Muscle of back (tissue), 13 donors: ENCODE measurements at places on chromosomes 3 and 15.

- no peak for DNase-seq
These were observed 84.5 kb downstream of the LRRK1 start for GRCh38 chr15:101003706-101004105.

GRCh38 chr3:85182975-85183752 lies 224.4 kb downstream of the CADM2 start:
- DNase-seq, result no peak

DNA sequence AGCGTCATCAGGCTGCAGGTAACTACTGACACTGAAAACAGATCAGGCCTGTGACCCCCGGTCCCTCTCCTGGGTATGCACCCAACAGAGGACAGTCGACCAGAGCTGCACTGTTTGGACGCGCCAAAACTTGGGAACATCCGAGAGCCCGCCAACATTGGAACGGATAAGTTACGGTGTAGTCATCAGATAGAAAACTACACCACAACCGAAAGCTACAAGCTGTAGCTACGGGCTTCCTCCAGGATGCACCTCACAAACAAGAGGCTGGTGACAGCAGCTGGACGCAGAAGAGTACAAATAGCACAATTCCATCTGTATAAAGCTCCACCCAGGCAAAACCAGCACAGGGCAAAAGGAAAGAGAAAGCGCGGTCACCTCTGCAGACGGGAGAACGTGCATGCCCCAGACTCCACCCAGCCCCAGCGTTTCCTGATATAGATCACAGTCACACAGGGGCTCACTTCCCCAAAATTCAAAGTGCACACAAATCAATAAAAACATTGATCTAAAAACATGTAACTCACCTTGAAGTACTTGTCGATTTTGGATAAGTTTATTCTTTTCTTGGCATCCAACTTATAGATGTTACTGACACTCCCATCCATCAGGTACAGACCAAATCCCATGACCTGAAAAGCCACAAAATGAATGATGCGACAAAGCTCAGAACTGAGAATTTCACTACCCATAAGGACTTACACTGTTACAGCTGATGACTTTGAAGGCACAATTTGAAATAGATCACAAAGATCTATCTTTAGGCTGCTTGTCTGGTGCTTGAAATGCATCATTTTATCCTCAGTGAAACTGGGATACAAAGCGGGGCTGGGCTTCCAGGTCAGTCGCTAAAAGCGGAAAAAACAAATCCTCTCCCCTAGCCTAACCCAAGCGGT lies 43.3 kb downstream of the CYFIP1 start:
- no peak for DNase-seq

- no peak for DNase-seq
These were observed 24.7 kb downstream of the MINDY2 start for GRCh38 chr15:58795825-58796224.

DNA sequence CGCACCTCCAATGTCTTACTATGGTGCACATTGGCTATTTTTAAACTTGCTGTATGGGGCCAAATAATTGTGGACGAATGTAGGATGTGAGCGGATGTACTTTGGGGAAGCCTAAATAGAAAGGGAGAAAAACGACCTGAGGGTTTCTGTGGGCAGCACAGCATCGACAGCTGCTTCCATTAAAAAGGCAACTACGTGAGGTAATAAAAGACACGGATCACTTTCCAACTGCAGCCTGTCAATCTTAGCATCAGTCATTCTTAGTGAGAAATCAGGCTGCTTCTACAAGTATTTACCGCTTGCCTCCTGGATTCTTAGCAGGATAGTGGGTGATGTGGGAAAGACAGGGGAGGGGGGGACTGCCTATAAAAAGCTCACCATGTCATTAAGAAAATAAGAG lies 186.7 kb upstream of the SLC2A2 start:
- no peak for DNase-seq

DNA sequence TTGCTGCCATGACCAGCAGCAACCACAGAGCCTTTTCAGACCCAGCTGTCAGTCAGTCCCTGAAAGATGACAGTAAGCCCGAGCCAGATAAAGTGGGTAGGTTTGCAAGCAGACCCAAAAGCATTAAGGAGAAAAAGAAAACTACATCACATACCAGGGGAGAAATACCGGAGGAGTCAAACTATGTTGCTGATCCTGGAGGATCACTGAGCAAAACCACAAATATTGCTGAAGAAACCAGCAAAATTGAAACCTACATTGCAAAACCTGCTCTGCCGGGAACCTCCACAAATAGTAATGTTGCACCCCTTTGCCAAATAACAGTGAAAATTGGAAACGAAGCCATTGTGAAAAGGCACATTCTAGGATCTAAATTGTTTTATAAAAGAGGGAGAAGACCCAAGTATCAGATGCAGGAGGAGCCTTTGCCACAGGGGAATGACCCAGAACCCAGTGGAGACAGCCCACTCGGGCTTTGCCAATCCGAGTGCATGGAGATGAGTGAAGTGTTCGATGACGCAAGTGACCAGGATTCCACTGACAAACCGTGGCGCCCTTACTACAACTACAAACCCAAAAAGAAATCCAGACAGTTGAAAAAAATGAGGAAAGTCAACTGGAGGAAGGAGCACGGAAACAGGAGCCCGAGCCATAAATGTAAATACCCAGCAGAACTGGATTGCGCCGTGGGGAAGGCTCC lies 42.1 kb upstream of the RASA2 start:
- no peak for DNase-seq

GRCh38 chr15:68719672-68720071 lies 101.0 kb downstream of the ANP32A start:
- DNase-seq, result no peak

DNA sequence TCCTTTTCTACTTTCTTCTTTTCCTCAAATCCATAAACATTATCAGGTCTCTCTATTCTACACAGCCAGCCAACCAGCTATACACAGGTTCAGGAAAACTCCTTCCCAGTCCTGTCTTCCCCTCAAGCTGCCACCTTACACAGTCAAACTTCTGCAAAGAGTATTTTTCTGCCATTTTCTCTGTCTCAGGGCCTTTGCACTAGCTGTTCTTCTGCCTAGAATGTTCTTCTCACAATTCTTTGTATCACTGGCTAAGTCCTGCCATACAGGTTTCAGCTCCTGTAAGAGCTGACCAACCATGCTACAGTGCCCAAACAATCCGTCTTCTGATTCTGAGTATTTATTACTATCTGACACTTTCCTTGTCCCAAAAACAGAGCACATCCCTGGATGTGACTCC lies 278.3 kb upstream of the ICE2 start:
- DNase-seq, result no peak

DNA sequence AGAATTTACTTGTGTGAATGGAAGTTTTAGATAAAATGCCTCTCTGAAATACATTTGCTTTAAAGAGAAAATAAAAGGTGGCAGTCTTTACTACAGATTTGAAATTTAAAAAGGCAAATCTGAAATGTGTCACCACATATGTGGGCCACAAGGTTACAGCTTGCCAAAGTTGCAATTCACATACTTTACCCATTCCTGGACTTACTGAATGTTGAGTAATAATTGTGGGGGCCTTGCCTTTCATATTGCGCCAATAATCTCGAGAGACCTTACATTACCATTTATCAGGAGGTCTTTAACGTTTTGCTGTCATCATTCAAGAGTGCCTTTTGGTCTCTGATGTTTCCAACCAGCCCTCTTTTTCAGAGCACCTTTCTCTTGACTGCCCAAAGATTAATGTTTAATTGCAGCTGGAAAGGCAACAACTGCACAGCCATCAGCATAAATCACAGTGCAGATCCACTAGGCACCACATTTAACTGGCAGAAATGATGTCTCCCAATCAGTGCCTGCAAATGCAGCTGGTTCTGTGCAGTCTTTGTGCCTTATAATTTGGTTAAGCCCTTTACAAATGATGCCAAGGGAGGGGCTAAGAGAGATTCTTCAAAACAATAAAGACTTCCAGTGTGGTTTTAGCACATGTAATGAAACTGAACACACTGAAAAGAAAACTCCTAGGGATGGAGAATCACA lies 206.8 kb downstream of the MAGI1 start:
- DNase-seq, result peak; percentile 81

- no peak for DNase-seq
These were observed 5.0 kb upstream of the CAND2 start for GRCh38 chr3:12791430-12791829.
